ENCODE measurements at places on chromosomes 3 and 15. TPM values are rescaled to one million over a fixed set of nuclear protein-coding genes. Genes with fewer than 3 reads are reported as not detected.

- no peak overlapping the region for H3K4me3 ChIP-seq
- no peaks in the 10 kb centered on the region for H3K4me1 ChIP-seq
- no peaks in the 10 kb centered on the region for H3K36me3 ChIP-seq
- DNase-seq = no peak
- no peak overlapping the region for H3K27ac ChIP-seq
- no peaks in the 10 kb centered on the region for H3K27me3 ChIP-seq
These were observed 243.8 kb upstream of the TTC14 start for GRCh38 chr3:180358179-180358578.

DNA sequence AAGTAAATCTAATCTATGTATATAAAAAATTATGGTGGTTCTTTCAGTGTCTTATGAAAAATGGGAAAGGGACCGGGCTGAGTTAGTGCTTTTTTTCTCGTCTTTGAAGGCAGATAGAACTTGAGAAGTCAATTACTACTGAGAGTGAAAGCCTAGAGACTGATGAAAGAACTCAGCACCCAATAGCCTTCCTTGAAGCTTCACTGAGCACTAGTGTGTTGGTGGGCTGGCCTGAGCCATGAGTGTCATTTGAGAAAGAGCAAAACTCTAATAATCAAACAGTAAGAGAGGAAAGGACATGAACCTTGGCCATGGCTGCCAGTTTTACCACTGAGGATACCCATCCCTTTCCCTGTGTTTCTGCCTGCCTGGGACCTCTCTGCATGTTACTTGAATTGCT, 428.3 kb upstream of the RASGRP1 start:
- no peaks in the 10 kb centered on the region for H3K4me1 ChIP-seq
- no peak for DNase-seq
- no peaks in the 10 kb centered on the region for H3K36me3 ChIP-seq
- no peaks in the 10 kb centered on the region for H3K27me3 ChIP-seq

DNA sequence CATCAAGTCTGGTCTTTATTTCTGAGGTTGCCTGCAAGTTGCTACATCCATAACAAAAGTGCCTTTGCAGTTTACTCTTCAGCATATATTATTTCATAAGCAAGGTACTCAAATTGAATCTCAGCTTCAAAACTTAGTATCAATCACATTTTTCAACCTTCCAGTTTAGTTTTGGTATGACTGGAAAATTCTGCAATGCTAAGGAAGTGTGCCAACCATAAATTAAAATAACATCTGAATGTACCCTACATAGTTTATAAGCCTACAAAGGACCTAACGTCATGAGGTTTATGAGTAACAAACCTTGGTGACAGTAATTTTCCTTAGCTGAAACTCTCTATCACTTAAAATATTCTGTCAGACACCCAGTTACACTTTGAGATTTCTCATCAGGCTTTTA, 62.8 kb downstream of the THBS1 start:
- H3K27ac ChIP-seq = no peak overlapping the region
- no peaks in the 10 kb centered on the region for H3K36me3 ChIP-seq
- no peaks in the 10 kb centered on the region for H3K4me1 ChIP-seq
- no peak overlapping the region for H3K4me3 ChIP-seq
- no peaks in the 10 kb centered on the region for H3K27me3 ChIP-seq
- no peak for DNase-seq

DNA sequence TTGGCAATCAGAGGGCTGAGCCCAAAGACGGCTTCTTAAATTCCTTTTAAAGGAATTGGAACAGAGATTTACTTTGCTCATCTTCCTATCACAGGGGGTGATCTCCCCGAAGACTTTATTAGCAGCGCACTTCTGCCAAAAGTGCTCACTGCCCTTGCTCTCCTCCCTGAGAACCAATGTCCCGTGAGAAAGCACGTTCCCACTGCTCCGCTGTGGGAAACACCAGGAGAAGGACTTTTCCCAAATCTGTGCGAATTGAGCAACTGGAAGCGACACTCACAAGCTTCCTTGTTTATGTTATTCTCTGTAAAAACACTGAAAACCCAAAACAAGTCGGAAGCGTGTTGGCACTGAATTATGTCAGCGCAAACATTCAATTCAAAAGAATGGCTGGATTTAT, 670.8 kb upstream of the NR2F2 start:
- no peak overlapping the region for H3K27ac ChIP-seq
- H3K27me3 ChIP-seq = no peaks in the 10 kb centered on the region
- H3K4me3 ChIP-seq = no peak overlapping the region
- no peaks in the 10 kb centered on the region for H3K4me1 ChIP-seq
- H3K36me3 ChIP-seq = no peaks in the 10 kb centered on the region

DNA sequence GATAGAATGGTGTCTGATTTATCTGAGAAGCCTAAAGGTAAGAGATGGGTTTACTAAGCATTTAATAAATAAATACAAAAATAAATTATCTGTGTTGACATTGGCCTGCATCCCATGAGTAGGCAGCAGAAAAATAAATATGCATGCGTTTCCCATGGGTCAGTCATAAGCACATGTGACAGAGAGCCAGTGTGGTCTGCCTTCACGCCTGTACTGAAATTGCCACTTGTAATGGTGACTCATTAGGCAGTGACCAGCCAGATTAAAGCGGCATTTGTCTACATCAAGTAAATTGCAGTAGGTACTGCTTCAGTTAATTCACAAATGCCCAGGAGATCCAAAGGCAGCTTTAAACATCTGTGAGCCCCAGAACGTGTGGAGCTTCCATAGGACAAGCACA, 399.6 kb downstream of the NAALADL2 start:
- no peaks in the 10 kb centered on the region for H3K4me1 ChIP-seq
- H3K27me3 ChIP-seq = no peaks in the 10 kb centered on the region
- no peaks in the 10 kb centered on the region for H3K36me3 ChIP-seq
- H3K4me3 ChIP-seq = no peak overlapping the region

- H3K27ac ChIP-seq = no peak overlapping the region
- H3K4me3 ChIP-seq = no peak overlapping the region
- H3K36me3 ChIP-seq = no peaks in the 10 kb centered on the region
- DNase-seq = no peak
These were observed 13.5 kb upstream of the ACSBG1 start for GRCh38 chr15:78247911-78248310.

DNA sequence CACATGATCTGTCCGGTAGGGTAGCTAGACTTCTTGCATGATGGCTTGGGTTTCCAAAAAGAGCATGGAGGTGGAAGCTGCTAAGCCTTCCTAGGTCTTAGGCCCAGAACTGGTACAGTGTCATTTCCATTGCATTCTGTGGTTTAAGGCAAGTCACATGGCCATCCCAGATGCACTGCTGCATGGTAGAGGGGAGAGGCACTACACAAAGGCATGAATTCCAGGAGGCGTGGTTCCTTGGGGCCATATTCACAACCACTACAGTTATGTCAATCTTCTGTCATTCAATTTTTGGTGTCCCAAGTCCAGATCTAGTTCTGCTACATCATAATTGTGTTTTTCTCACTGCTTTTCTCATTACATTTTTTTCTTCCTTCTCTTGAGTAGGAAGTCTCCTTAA, 122.2 kb upstream of the CHRM5 start:
- no peaks in the 10 kb centered on the region for H3K27me3 ChIP-seq
- H3K4me3 ChIP-seq = no peak overlapping the region
- H3K4me1 ChIP-seq = no peaks in the 10 kb centered on the region
- no peaks in the 10 kb centered on the region for H3K36me3 ChIP-seq

DNA sequence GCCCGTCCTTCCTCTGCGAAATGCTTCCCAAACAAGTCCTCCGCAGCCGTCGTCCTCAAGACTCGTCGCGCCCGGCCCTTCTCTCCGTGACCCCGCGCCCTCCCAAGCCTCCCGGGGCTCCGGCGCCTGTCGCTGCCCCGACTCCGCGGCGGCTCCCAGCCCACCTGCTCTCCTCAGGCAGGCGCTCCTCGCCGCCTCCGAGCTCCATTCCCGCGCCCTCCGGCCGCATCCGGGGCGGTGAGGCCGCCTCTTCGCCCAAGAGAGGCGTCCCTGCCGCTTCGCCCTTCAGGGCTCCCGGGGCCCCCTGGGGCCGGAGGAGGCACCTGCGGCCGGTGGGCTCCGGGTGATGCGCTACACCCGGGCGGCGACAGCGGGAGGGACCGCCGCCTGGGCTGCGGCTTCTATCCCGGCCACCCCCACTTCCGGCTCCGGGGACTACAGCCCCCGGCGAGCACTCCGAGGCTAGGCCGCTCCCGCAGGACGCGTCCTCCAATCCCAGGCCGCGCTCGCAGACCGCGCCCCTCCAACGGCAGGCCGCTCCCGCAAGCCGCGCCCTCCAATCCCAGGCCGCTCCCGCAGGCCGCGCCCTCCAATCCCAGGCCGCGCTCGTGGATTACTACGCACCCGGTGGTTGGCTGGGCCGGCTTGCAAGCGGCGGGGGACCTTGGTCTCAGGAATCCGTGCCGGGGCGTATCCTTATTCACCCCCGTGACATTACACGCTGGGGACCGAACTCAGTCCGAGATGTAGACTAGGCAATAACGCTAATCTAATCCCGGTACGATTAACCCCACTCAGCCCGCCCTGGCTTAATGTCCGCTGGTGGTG, at the start of gene RUBCN:
Gene RUBCN, minus strand, starts transcription at position 414 of the 828 bp plus-strand sequence. Its CDS starts 185 bp downstream, at position 229.
- peak within 1 kb of the TSS; percentile 79 for H3K27ac ChIP-seq
- no peaks in the 10 kb centered on the region for H3K36me3 ChIP-seq
- DNase-seq = peak; percentile 98
- H3K4me3 ChIP-seq = peak within 1 kb of the TSS; percentile 56
- H3K27me3 ChIP-seq = no peaks in the 10 kb centered on the region

DNA sequence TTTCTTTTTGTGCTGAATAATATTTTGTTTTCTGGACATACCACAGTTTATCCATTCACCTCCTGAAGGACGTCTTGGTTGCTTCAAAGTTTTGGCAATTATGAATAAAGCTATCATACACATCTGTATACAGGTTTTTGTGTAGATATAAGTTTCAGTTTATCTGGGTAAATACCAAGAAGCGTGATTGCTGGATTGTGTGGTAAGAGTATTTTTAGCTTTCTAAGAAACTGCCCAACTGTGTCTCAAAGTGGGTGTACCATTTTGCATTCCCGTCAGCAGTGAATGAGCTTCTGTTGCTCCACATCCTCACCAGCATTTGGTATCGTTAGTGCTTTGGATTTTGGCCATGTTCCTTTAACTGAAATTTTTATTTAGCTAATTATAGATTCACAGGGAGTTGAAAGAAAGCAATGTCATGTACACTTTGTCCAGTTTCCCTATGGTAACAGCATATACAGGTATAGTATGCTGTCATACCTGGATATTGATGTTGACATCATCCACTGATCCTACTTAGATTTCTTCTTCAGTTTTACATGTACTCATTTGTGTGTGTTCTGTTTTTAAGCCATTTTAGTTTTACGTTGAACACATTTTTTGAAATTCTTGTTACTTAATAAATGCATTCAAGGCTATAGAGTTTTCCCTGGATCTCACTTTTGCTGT, 11.9 kb downstream of the ARID3B start:
- no peak for DNase-seq
- no peak overlapping the region for H3K4me3 ChIP-seq
- no peaks in the 10 kb centered on the region for H3K4me1 ChIP-seq
- no peaks in the 10 kb centered on the region for H3K36me3 ChIP-seq
- H3K27me3 ChIP-seq = no peaks in the 10 kb centered on the region

GRCh38 chr15:100722551-100723314, 120.3 kb downstream of the ASB7 start:
- no peak for DNase-seq
- peaks cover 17% of the 10 kb centered on the region for H3K4me1 ChIP-seq
- H3K4me3 ChIP-seq = no peak overlapping the region
- no peaks in the 10 kb centered on the region for H3K27me3 ChIP-seq

DNA sequence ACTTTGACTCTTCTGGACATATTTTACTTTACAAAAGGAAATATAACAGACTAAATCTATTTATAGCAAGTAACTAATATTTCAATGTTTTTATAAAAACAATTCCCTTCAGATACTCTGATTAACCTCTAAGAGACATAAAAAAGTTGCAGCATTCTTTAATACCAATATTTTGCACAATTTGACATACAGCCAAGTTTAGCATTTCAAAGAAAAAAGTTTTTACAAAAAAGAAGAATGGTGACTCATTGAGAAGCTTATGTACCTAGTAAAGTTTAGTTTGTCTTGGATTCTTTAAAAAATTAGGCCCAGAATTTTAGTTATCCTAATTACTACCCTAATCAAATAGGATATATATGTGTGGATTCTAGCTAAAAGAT, 17.6 kb downstream of the DAZL start:
- no peaks in the 10 kb centered on the region for H3K27me3 ChIP-seq
- no peak for DNase-seq
- no peak overlapping the region for H3K27ac ChIP-seq
- H3K4me1 ChIP-seq = no peaks in the 10 kb centered on the region
- no peak overlapping the region for H3K4me3 ChIP-seq

- H3K27ac ChIP-seq = no peak overlapping the region
- H3K27me3 ChIP-seq = no peaks in the 10 kb centered on the region
- H3K4me3 ChIP-seq = no peak overlapping the region
- DNase-seq = no peak
- no peaks in the 10 kb centered on the region for H3K4me1 ChIP-seq
These were observed 451.1 kb upstream of the TPRG1 start for GRCh38 chr3:188720636-188721035.

DNA sequence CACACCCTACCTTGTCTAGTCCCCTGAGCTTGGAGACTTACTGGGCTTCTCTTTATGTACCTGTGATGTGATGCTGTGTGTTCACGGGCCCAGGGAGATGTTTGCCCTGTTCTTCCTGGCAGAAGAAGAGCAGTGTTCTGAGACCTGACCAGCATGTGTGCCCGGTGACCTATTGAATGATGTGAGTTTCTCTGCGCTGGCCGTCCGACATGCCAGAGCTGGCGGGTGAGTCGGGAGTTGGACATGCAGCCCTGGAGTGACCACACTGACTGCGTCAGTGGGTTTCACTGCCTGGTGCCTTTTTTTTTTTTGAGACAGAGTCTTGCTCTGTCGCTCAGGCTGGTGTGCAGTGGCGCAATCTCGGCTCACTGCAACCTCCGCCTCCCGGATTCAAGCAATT, 42.3 kb downstream of the CGNL1 start:
- H3K36me3 ChIP-seq = no peaks in the 10 kb centered on the region
- peaks cover 11% of the 10 kb centered on the region for H3K4me1 ChIP-seq
- DNase-seq = no peak
- no peak overlapping the region for H3K4me3 ChIP-seq
- H3K27me3 ChIP-seq = no peaks in the 10 kb centered on the region

DNA sequence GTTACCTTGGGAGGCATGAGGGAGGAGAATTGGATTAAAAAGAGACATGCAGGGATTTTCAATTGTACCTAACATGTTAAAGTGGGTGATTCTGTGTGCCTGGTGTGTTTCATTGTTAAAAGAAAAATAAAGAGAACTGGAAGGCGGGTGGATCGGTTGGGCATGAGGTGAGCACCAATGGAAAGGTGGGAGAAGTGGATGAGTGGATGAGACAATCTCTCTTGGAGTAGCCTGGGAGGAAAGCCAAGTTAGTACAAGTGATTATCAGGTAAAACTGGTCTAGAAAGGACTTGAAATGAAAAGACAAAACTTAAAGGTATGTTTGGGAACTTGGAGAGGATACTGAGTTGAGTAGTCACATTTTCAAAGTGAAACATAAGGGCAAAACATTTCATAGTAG, 12.1 kb downstream of the VEPH1 start:
- DNase-seq = no peak
- no peak overlapping the region for H3K27ac ChIP-seq
- no peaks in the 10 kb centered on the region for H3K4me1 ChIP-seq

- no peak overlapping the region for H3K4me3 ChIP-seq
- peaks cover 69% of the 10 kb centered on the region for H3K4me1 ChIP-seq
- H3K36me3 ChIP-seq = no peaks in the 10 kb centered on the region
- no peaks in the 10 kb centered on the region for H3K27me3 ChIP-seq
- DNase-seq = no peak
These were observed 13.7 kb downstream of the FLNB start for GRCh38 chr3:58021962-58022361.

- no peak for DNase-seq
- H3K27me3 ChIP-seq = no peaks in the 10 kb centered on the region
- no peaks in the 10 kb centered on the region for H3K36me3 ChIP-seq
These were observed 851 bp upstream of the DCBLD2 start for GRCh38 chr3:98902351-98902740.

Gene GOLGA8S
- 0.03 TPM for total RNA-seq

Gene CYP1A2
- total RNA-seq = not detected

Gene CPB1
- not detected for total RNA-seq

Gene ZNF80
- total RNA-seq = not detected

Gene GABRR3
- not detected for total RNA-seq

Gene TIMP4
- 4.7 TPM for total RNA-seq
